ENCODE measurements at places on chromosomes 5 and 9.
A peak's percentile ranks its signal among the peaks of the same experiment; 100 is the strongest.

GRCh38 chr5:77087484-77088261 is 588 bp upstream of the ZBED3 start:
- DNase-seq = no peak

DNA sequence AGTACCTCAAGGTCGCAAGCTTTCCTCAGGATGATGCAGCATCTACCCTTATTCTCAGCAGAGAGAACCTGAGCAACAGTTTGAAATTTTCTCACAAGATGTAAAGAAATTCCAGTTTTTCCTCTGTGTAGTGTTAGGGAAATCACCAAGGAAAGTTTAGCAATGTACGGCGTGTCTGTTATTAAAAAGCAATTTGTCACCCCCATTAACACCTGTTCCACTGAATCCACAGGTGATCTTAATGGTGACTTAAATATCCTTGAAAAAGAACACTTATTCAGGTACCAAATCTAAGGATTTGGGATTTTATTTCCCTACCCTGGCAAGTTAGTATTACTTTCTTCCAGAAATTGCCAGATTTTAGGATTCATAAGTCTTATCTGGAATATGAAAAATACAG is 77.9 kb upstream of the ATP10B start:
- no peak for DNase-seq

GRCh38 chr9:87732756-87733155 is 6.8 kb downstream of the CTSL start:
- no peak for DNase-seq

GRCh38 chr9:132026932-132027585 is 52.6 kb downstream of the MED27 start:
- DNase-seq = no peak

DNA sequence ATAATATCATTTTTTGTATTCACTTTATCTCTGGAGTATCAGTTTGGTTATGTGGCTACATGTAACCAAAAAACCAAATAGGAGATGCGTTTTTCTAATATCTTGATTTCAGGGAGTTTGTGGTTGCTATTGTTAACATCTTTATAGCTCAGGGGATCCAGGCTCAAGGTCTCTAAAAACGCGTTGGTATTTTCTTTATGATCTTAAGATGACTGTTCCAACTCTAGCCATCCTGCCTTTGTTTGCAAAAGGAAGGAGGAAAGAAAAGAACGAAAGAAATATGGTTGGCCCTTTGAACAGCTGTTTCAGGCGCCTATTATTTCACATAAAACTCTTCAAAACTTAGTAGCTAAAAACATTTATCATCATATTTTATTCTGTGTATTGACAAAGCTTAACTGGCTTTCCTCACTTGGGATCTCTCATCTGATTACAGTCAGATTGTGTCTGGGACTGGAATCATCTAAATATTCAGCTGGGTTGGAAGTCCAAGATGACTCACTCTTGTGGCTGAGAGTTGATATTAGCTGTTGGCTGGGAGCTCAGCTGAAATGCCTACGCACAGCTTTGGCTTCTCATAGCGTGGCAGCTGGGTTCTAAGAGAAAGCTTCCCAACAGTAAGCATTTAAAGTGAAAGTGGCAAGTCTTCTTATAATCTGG is 60.1 kb downstream of the FAM174A start:
- no peak for DNase-seq

GRCh38 chr9:135797507-135798262 is 95.7 kb downstream of the KCNT1 start:
- DNase-seq = peak; percentile 19

GRCh38 chr5:73153513-73153912 is 19.5 kb upstream of the TMEM174 start:
- DNase-seq = no peak

DNA sequence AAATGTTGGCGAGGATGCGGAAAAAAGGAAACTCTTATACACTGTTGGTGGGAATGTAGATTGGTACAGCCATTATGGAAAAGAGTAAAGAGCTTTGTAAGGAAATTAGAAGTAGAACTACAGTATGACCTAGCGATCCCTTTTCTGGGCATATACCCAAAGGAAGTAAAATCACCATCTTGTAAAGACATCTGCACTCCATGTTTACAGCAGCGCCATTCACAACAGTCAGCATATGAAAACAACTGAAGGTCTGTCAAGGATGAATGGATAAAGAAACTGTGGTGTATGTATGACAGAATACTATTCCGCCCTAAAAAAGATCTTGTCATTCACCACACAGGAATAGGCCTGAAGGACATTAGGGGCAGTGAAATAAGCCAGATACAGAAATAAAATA is 27.7 kb upstream of the SLC25A51 start:
- no peak for DNase-seq

DNA sequence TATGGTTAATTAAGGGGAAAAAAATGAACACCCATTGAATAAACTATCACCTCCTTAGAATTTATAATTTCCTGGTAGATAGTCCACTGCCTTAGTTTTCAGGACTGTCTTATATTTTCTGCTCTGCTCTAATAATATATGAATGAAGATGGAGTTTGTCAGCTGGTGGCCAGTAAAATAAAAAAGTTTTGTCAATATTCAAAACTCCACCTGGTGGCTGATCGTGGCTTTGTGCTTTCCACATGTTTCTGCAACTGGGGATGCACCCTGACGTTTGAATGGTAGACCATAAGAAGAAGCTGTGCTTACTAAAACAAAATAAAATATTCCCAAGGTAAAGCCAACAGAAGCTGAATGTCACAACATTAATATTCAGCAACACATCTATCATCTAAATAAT is 286.6 kb upstream of the IZUMO3 start:
- DNase-seq = no peak

DNA sequence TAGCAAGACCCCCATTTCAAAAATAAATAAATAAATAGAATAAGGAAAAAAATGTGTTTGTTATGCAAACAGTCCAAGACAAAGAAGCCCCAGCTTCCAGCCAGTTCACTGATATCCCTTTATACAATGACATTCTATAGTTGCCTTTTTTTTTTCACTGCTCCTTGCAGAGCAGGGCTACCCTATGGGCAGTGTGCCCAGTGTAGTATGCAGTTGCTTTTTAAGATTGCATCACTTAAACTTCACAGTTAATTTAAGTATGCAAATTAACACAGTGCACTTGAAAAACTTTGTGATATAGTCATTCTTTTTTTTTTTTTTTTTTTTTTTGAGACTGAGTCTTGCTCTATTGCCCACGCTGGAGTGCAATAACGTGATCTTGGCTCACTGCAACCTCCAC is 40.8 kb upstream of the ARRDC3 start:
- no peak for DNase-seq

DNA sequence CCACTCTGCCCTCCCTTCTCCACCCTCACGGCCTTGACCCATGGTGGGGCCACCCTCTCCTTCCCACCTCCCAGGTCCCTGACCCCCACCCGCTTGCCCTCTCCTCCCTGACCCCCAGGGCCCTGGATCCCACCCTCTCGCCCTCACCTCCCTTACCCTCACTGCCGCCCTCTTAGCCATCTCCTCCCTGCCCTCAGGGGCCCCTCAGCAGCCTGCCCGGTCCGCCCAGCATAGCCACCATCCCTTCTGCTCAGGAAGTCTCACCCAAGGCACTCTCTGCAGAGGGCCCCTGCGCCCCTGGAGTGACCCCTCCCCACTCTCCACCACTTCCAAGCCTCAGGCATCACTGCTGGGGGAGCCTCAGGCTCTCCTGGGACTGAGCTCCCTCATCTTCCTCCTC is 66.3 kb downstream of the MRPL36 start:
- DNase-seq = no peak

DNA sequence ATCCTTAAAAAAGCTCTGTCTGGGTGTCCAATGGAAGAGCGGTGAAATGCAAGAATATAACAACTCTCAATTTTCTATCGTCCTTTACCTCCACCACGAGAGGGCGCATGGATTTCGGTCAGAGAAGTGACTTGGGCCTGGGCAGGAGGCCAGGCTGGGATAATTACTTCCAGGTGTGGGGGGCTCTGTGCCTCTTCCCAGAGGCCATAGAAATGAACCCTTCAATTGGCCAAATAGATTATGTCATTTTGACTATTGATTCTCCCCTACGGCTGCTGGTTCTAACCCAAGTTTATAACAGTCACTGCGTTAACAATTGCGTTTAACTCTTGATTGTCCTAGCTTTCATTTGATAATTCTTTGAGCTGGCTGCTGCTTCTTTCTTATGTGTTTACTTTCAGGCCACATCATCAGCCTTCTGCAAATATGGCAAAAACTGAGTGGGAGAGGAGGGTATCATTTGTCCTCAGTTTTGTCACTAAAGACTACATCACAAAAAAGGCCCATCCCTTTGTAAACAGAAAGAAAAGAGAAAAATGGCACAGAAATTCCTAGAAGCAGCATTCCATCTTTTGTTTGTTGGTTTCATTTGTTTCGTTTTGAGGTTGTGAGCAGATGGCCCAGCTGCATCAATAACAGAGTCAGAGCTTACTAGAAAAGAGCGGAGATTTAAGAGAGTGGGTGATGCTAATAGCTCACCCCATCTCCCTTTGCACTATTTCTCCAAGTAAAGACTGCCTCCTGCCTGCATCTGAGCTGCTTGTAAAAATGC is 45.4 kb upstream of the ZFR start:
- DNase-seq = peak; percentile 48

DNA sequence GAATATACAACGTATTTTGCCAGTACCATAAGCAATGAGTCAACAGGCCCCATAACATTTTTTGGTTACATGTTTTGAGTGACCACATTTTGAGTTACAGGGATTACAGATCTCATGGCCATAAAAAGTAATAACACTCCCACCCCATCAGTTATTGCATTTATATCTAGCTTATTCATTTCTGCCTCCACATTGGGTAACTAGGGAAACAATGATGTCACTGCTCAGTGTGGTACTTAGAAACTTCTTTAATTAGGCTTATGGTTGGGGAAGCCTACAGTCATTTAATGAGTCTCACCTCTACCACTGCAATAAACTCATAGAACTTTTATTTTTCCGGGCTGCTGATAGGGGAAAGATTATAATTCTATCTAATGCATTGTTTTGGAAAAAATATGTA is 39.9 kb upstream of the SMIM15 start:
- DNase-seq = no peak
